ENCODE measurements at places on chromosomes 16 and 17.

DNA sequence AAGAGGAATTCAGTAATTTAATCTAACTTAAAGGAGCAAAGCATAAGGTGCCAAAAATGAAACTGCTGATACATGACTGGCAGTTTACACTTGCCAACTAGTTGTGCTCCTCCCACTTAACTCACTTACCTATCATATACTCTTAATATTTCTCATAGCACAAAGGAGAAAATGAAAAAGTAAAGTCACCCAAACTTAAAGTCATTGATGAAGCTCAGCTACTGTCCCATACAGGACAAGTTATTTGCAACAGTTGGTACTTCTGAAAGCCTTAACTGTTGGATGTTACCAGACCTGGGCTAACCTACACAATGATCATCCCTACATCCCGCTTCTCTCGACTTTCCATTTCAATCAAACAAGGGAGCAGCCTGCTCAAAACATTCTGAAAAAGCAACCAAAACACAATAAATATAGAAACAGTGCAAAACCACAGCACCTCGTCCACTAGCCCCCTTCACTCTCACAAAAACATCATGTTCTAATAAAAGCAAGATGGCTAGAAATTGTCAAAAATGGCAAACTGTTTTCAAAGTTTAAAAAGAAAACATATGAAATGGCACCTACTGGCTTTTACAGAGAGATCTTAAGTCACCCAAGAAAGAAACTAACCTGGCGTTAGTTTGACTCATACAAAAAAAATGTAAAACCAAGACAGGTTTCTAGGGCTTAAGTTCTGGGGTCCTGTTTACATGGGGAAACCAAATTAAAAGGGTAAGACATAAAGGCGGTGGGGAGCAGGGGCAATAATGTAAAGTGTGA is 868 bp downstream of the MED13 start:
- DNase-seq = no peak

DNA sequence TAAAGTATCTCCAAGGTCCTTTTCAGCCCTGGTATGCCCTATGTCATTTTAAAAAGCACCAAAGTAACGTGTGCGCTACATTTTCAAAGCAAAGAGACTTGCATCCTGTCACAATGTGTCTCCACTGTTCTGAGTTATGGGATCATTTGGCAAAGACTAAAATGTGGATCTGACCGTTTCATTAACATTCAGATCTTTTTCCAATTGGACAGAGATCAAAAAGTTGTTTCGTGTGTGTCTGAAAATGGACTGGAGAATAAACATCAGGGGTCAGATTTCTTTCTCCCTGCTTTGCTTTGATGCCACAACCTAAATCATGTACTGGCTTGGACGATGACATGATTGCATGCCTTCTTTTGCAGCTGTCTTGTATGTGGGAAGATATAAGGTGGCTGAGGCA is 136.0 kb upstream of the NOG start:
- no peak for DNase-seq

DNA sequence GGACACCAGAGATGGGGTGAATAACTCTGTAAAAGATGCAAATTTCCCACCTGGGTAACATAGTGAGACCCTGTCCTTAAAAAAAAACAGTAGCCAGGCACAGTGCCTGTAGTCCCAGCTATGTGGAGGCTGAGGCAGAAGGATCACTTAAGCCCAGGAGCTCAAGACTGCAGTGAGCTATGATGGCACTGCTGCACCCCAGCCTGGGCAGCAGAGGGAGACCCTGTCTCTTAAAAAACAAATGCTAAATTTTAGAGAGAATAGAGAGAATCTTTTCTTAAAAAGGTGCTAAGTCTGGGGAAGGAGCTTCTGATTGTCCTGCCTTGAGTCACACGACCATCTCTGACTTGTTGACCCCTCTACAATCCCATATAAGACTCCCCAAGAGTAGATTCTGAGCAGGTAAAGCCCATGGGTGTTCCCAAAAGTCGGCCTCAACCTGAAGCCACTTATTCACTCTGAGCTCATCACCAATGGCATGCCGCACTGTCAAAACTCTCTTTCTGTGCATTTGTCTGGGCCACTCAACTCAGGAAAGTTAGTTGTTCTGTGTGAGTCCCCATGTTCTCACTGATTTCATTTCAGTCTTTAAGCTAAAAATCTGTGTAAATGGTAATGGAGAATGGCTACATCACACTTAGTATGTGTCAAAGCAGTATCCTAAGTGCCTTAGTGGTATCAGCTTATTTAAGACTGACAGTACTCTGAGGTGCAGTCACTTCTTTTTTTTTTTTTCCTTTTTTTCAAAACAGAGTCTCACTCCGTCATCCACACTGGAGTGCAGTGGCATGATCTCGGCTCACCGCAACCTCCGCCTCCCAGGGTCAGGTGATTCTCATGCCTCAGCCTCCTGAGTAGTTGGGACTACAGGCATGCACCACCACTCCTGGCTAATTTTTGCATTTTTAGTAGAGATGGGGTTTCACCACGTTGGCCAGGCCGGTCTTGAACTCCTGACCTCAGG is 41.6 kb downstream of the PRKCB start:
- no peak for DNase-seq

DNA sequence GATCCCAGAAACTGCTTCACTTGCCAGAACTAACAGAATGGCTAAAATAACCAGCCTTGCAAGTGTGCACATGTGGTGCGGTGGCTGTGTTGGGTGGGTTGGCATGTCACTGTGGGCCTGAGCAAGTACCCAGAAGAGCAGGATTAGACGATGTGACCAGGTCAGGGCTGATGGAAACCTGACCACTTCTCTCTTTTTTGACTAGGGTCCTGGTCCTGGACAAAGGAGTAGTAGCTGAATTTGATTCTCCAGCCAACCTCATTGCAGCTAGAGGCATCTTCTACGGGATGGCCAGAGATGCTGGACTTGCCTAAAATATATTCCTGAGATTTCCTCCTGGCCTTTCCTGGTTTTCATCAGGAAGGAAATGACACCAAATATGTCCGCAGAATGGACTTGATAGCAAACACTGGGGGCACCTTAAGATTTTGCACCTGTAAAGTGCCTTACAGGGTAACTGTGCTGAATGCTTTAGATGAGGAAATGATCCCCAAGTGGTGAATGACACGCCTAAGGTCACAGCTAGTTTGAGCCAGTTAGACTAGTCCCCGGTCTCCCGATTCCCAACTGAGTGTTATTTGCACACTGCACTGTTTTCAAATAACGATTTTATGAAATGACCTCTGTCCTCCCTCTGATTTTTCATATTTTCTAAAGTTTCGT is 16.7 kb downstream of the ANKRD40 start:
- no peak for DNase-seq

GRCh38 chr17:4082136-4082924 is 60.5 kb downstream of the ZZEF1 start:
- DNase-seq = peak; percentile 4

Data from NCI-H510A (cell line).